ENCODE measurements at places on chromosomes 6 and 20.

DNA sequence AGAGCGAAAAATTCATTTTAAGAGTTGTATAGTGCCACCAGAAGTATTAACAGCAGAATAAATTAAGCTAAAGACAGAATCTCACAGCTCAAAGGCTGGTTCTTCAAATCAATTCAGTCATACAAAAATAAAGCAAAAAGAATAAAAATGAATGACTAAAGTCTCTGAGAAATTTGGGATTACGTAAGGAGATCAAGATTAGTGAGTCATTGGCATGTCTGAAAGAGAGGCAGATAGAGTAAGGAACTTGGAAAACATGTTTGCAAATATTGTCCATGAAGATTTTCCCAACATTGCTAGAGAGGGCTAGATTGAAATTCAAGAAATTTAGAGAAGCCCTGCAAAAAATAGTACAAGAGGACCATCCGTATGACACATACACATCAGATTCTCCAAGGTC lies 1413.9 kb upstream of the ADGRB3 start:
- no peak for DNase-seq

GRCh38 chr20:62707921-62708521 lies 615 bp upstream of the NTSR1 start:
- DNase-seq: peak; percentile 23

DNA sequence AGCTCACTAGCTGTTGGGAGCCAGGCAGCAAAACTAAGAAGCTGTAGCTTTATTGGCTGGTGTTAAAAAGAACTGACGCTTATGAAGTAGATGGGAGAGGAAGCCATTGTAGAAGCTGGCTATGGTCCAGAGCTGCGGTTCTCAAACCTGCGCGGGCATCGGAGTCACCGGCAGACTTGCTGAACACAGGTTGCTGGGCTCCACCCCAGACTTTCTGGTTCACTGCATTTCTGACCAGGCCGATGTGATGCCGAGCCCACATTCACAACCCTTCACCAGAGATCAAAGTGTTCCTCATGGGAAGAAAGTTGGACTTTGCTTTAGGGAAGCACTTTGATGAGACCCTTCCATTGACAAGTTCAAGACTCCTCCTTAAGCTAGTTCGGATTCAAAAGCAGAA lies 231.6 kb downstream of the QKI start:
- no peak for DNase-seq

DNA sequence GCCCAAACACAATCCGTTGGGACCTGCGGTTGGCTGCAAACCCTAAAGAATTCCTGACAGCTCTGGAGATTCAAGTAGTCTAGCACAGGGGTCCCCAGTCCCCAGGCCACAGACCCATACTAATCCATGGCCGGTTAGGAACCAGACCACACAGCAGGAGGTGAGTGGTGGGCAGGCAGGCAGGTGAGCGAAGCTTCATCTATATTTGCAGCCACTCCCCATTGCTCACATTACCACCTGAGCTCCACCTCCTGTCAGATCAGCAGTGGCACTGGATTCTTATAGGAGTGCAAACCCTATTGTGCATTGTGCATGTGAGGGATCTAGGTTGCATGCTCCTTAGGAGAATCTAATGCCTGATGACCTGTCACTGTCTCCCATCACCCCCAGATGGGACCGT lies 16.6 kb downstream of the TFEB start:
- no peak for DNase-seq

DNA sequence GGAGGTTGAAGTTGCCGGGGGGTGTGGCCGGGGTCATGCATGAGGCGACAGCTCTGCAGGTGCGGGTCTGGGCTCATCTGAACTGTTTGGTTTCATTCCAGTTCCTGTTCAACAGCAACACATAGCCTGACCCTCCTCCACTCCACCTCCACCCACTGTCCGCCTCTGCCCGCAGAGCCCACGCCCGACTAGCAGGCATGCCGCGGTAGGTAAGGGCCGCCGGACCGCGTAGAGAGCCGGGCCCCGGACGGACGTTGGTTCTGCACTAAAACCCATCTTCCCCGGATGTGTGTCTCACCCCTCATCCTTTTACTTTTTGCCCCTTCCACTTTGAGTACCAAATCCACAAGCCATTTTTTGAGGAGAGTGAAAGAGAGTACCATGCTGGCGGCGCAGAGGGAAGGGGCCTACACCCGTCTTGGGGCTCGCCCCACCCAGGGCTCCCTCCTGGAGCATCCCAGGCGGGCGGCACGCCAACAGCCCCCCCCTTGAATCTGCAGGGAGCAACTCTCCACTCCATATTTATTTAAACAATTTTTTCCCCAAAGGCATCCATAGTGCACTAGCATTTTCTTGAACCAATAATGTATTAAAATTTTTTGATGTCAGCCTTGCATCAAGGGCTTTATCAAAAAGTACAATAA lies 72.5 kb downstream of the PTPN1 start:
- DNase-seq: no peak

GRCh38 chr6:8462169-8462568 lies 26.8 kb upstream of the SLC35B3 start:
- DNase-seq: no peak

GRCh38 chr6:5084360-5084780 lies 771 bp upstream of the PPP1R3G start:
- no peak for DNase-seq

DNA sequence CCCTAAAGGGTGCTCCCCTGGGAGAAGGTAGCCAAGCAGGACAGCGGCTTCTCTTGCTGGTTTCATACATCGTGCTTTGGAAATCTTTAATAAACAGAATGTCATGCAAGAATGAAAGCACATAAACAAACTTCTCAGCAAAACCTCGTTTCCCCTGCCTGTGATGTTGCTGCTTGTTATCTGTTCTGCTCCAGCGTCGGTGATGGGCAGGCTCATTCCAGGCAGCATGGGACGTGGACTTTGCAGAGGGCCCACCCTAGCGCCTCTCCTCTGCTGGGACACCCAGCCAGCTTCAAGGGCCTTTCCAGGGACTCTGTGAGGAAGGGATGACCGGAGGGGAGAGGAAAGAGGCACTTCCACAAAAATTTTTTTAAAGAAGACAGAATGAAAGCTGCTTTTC lies 197.7 kb downstream of the QKI start:
- DNase-seq: no peak

GRCh38 chr6:105795366-105795765 lies 290.8 kb upstream of the PRDM1 start:
- DNase-seq: no peak

DNA sequence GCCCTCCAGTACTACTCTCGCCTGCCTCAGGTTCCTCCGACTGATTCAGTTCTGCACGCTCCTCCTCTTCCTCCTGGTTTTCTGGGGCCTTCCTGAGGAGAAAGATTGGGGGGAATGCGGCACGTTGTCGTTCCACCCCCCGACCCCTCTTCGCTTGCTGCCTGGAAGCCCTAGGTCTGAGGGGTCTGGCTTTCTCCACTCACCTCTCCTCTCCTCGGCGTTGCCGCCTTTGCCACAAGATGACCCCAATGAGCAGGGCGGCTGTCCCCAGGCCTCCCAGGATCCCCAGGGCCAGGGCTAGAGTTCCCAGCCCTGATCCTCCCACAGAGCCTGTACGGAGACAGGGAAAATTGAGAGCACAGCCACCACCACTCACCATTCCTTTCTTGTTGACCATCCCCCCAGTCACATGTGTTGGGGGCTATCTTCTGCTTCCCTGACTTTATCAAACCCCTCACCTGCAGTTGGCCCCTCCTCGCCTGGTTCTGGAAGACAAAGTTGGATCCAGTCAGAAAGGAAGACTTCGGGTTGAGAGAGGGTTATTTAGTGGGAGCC lies 2.8 kb downstream of the AGER start:
- DNase-seq: no peak

- DNase-seq: no peak
Observed at GRCh38 chr6:125981571-125982185, 4.7 kb upstream of the TRMT11 start.

GRCh38 chr20:57309544-57310115 lies 20.0 kb upstream of the SPO11 start:
- DNase-seq: no peak

GRCh38 chr20:49259799-49260198 lies 18.1 kb downstream of the ZNFX1 start:
- no peak for DNase-seq

GRCh38 chr6:71706523-71706922 lies 179.8 kb upstream of the RIMS1 start:
- DNase-seq: no peak

DNA sequence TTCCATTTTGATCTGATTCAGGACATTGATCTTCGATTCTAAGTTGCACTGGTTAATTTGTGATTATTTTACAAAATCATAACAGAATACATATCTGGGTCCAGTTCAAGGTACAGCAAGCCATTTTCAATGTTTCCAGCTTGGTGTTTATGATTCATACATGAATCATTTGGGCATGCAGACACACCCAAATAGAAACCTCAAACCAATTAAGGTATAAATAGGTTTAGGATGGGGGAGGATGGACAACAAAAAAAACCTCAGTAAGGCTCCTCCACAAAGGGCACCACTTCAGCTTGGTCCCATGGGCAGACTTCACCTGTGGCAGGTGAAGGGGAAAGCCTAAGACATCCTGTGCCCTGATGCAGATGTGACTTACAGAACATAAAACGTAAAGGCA lies 192.7 kb downstream of the KHDC1L start:
- DNase-seq: no peak

GRCh38 chr6:26216886-26217713 lies 129.9 kb downstream of the HFE start:
- DNase-seq: peak; percentile 71

DNA sequence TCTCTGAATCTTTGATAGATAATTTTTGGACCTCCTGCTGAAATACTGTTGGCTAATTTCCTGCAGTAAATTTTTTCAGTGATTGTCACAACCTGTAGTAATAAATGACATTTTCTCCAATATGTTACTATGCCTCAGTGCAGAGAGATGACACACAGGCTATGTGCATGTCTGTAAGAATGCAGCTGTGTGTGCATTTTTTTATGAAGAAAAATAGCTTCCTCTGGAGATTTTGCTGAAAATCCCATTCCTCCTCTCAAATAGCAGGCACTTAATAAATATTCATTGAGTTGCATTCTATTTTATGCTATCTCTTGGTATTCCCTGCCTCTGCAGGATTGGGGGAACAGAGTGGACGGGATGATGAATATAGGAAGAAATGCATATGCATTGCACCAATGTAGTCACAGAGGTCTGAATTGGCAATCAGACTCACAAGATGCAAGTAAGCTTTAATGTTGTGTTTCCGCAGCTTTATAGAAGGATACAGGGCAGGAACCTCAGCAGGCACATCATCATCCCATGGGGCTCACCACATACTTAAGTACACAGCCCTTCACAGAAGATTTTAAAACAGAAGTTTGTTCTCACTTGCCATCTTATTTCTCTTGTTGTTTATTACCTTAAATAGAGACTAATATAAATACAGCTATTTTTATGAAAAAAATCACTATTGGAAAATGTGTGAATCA lies 474.7 kb downstream of the EPM2A start:
- DNase-seq: no peak

DNA sequence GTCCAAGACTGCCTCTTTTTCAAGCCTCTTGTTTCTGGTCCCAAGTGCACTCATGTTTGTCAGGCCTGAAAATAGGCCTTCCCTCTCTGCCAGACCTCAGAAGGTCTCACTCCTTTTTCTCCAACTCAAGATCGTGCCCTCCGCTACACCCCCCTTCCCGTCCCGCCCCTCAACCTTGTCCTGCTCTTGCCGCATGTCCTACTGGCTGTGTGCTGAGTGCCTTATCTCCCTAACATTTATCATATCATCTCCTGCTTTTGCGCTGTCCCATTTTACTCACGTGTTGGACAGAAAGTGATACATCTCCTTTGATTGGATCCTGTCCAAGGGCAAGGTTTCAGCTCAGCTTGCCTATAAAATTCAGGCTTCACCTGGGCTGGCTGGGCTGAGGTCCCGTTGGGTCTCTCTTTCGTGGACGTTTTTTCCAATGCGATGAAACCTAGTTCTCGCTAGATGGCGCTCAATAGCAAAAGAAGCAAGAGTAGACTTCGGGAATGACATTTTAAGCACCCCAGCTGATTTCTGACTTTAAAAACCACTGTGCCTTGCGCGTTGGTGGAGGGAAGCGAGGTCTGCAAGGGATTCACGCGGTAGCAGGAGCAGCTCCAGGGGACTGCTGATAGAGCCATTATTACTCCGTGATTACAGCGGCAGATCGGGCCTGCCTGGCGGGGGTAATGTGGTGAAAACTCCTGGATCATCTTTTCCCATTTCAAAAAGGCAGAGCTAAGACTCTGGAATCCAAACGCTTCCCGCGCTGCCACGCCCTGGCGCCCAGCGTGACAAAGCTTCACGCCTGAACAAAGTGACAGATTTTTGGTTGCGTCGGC lies 137.6 kb downstream of the IMPG1 start:
- DNase-seq: no peak

Data from activated CD4-positive, alpha-beta T cell treated with anti-CD3 and anti-CD28 coated beads, Interleukin-2, amount 50 U/mL, for 1 hour (primary cell).